ENCODE measurements at places on chromosomes 2 and 18.

DNA sequence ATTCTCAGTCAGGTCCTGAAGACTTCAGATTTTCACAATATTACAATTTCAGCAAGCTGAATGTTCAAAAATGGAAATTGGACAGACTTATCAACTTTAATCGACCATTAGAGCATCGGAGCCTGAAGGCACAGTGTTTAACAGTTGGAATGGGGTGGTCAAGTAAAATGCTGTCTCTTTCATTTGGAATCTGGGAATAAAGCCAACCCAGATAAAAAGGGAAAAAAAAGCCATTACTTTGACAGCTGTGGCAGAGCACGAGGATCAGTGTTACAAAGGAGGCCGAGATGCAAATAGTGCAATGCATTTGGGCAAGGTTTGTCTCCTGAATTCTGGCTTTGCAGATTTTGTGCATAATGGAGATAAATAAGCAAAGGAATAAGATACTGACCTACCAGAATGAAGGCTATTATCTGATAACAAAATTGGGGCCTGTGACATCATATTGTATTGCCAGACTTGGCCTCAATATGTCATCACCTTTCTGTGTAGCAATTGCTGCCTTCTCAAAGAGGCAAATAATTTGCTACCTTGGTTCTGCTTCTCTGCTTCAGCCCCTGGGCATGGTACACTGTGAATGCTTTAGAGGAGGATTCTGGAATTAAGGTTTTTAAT lies 277.5 kb upstream of the KLHL29 start:
- no peak for DNase-seq

- DNase-seq: peak; percentile 31
Observed at GRCh38 chr2:216920143-216920876, 60.4 kb upstream of the TNP1 start.

DNA sequence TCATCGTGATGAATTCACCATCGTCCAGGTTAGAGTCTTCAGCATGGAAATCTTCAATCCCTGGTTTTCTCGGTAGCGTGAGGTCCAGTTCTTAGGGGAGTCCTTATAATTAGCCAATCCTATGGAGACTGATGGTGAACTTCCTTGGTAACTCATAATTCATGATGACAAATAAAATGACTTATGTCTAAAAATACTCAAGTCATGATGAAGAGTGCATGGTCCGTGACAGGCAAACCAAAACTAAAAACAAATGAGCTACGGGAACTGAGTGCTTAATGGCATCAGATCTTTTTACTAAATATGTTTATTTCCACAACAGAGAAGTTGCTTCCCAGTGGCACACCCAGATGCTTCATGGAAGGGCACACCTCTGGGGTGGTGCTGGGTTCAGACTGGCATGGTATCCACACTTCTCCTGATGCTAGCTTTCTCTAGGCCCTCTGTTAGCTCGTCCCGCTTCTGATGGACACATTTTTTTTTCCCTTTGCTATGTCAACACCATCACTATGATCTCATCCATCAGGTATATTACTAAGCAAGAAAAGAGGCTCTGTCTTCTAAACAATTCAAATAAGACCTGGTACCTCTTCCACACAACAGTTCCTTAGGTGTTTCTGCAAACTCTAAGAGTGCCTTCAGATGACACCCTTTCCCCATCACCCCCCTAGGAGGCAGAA lies 92.8 kb upstream of the NEDD4L start:
- no peak for DNase-seq

DNA sequence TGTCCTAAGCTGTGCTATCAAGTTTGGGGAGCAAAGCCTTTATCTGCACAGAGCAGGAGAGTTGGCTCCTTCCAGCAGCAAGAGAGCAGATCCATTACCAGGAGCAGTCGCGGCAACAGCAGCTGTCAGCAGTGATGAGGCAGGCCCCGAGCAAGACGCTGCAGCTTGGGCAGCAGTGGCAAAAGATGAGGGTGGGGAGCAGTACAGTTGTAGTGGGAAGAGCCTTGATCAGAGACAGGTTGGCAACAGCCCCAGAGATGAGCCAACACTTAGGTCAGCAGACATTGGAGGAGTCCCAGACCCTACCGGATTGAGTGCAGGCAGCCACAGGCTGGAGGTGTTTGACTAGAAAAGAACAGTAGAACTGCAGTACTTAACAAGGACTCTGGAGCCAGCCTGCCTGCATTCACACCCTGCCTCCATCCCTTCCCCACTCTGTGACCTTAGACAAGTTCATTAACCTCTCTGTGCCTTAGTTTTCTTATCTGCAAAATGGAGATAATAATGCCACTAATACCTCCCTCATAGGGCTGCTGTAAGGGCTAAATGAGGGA lies 117.1 kb upstream of the SERTAD2 start:
- DNase-seq: peak; percentile 57

DNA sequence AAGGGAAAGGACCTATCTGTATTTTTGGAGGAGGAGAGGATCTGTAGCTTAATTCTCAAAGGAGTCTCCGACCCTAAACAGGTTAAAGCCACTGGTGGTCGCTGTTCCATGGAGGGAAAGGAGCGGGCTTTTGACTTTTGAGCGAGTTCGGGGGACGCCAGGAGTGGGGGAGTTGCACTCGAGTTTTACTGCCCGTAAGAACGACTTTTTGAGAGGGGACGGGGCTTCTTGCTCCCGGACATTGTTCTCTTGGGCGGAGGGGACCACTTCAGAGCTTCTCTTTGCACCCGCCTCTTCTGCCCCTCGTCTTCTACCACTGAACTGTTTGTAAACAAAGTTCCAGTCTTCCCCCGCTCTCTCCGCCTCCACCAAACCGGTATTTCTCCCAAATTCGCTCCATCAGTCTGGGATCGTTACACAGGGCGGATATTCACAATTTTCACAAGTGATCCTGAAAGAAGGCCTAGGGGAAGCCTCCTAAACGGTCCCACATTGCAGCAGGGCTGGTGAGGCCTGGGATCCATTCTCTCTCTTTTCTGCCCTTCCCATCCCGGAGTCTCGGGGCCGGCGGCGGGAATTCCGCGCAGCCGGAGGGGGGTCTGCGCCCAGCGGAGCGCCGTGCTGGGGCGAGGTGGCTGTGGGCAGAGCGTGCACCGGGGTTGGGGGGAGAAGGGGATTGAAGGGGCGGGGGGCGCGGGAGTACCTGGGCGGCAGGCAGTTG lies 6.6 kb downstream of the DLX2 start:
- DNase-seq: peak; percentile 83

DNA sequence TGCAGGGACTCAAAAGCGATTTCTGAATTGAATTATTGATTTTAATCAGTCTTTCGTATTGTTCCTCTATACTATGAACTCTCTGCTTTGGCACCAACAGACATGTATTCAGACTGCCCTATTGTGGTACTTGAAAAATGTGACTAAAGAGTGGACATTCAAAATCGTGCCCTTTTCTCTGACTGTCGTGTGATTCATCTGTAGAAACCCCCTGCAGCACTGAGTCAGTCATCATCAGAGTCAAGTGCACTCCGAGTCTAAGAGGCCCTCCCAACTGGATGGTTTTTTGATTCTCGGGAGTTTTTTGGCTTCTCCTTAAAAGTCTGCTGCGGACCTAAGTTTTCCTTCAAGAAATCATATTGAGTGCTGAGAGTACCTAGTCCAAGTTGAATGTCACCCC lies 96.4 kb upstream of the FOSL2 start:
- DNase-seq: no peak

DNA sequence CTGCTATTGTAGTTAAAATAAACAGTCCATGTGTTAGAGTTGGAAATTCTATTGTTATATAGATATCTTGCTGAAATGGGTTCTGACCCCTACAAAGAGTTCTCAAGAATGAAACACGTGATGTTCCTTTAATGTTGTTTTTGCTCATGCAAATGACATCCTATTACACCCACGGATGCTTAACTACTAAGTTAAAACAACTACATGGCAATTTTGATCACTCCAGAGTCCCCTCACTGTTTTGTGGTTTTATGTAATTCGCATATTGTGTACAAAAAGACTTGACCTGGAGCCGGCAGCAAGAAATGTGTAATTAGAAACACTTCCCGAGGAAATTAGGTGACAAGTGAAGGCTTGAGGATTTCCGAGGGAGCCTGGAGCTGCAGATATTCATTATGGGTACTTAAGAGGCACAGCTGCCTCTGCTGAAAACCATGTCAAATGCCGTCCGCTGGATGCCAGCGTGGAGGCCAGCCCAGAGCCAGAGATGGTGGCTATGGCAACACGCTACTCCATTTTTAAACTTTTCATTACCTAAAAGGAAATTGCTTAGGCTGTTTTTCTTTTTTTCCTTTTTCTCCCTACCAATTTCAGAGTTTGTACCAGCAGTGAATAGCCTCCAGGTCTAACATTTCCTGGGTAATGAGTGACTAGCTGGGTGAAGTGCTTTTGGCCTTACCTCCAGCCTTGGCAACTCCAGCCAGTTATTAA lies 21.0 kb upstream of the CABLES1 start:
- DNase-seq: no peak

- no peak for DNase-seq
Observed at GRCh38 chr2:183242937-183243336, 118.7 kb downstream of the NUP35 start.

DNA sequence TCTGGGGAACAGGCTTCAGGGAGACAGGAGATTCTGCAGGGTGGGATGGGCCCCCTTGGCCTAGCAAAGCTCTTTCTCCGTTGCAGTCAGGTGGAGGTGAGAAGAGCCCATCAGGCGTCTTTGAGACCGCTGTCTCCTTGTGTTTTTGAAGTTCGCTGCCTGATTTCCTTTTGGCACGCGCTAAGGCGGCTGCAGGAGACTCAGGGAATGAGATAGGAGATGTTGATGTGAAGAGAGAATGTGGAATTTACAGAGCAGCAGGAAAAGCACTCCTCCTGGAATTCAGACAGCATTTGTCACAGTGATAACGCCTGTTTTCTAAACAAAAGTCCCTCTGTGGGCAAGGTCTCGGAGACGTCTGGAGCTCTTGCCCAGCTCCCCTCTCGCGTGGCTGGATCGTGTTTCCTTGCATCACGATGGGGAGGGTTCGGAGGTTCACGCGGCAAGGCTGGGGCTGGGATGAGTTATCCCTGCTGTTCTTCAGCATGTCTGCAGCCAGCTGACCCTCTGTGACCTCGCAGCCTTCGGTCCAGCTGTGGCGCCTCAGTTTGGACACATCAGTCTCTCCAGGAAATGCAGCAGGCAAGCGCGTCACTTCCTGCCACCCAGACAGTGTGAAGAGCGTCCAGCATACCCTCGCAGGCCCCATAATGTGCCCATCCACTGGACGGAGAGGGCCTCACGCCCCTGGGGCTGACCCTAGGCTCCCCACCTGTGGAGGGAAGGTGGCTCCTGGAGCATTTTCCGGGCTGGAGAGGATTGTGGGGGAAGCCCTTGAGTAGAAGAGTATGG lies 30.2 kb downstream of the GLI2 start:
- DNase-seq: peak; percentile 99

GRCh38 chr2:107584577-107584976 lies 242.1 kb upstream of the RGPD4 start:
- no peak for DNase-seq

GRCh38 chr2:129181433-129181832 lies 798.0 kb upstream of the RAB6C start:
- no peak for DNase-seq

GRCh38 chr2:86072271-86072858 lies 33.3 kb downstream of the POLR1A start:
- DNase-seq: no peak

GRCh38 chr2:85692039-85692645 lies 2.0 kb upstream of the GNLY start:
- DNase-seq: no peak

- DNase-seq: no peak
Observed at GRCh38 chr2:127891811-127892210, 6.1 kb upstream of the AMMECR1L start.

DNA sequence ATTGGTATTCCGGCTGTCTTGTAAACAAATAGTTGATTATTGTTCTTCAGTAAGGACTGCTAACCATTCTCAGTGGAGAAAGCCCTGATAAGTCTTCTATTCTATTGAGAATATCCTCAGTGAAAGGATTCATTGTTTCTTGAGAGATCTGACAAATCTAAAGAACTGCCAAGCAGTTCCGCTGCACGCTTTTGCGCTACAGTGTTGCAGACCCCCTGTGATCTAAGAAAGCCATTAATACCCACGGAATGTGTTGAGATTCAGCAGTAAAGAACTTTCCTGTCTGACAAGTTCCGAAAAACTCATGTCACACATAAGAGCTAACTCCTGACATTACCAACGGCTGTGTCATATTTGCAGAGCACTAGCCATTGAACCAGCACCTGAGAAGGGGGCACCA lies 63.8 kb downstream of the ZNF236 start:
- DNase-seq: no peak

GRCh38 chr2:234797566-234798250 lies 154.1 kb upstream of the SH3BP4 start:
- DNase-seq: peak; percentile 57

GRCh38 chr2:226451486-226451885 lies 348.1 kb downstream of the IRS1 start:
- DNase-seq: no peak

- no peak for DNase-seq
Observed at GRCh38 chr2:23510471-23510870, 125.5 kb downstream of the KLHL29 start.

DNA sequence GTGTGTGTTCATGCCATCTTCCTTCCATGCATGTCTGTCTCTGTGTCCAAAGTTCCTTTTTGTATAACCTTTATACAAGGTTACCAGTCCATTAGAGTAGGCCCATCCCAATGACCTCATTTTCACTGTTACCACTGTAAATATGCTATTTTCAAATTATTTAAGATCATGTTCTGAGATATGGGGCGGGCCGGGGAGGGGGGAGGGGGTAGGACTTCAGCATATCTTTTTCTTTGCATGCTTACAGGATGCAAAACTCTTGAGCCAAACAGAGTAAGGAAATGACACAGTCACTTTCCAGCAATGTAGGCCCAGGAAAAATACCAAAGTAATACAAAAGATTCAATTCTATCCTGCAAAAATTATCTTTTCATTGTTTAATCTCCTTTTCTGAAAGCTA lies 124.1 kb upstream of the HNRNPA3 start:
- DNase-seq: no peak

GRCh38 chr2:215982465-215982875 lies 30.9 kb downstream of the MREG start:
- DNase-seq: peak; percentile 49

GRCh38 chr2:170566138-170566537 lies 149.0 kb upstream of the SP5 start:
- no peak for DNase-seq
